Cardiac septum (tissue), 1 donor: ENCODE measurements at places on chromosomes 11 and 22.

DNA sequence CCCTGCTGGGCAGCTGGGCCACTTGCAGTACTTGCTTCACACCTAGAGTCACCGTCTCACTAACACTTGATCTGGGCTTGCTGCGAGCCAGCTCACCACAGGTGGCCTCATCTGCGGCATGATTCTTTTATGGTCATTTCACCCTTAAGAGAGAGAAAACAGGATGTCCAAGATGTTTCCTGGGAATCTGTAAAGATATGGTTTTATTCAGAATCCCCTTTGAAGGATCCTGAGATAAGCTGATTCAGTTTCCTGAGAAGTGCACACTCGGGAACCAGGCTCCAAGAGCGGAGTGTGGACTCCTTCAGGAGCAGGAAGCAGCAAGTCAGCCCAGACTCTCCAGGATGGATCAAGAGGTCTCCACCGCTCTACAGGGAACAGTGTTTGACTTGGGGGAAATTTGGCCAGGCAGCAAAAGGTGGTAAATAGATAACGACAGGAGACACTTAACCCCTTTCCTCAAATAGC is 21.8 kb upstream of the TP53AIP1 start:
- no peak for DNase-seq

DNA sequence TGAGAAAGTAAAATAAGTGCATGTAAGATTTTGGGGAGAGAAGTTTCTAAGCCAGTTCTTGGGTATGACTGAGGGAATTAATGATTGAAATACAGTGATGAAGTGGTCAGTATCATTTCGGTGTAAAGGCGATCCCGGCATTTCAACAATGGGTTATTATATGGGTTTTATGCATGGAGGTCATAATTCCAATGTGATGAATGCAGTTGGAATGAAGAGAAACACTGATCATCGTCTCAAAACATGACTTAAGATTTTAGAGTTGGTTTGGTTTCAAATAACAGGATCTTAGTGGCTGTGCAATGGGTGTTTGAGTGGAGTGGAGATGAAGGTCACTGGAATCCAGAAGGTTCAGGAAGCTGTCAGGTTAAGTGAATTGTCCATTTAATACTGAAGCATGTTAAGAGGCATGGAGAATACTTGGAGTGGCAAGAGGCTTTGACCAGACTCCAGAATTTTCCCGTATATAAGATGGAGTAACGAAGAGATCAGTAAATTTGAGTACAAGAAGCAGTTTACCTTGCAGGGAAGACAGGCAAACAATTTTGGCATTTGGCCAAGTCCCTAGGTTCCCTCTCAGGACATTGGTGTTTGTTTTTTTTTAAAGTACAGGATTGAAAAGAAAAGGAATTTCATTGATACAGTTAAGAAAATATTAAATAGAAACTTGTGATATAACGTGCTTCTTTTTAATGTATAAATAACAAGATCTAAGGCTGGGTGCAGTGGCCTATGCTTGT is 96.4 kb upstream of the BIRC3 start:
- DNase-seq: no peak

GRCh38 chr11:120830085-120830620 is 193.7 kb upstream of the TBCEL start:
- DNase-seq: no peak

DNA sequence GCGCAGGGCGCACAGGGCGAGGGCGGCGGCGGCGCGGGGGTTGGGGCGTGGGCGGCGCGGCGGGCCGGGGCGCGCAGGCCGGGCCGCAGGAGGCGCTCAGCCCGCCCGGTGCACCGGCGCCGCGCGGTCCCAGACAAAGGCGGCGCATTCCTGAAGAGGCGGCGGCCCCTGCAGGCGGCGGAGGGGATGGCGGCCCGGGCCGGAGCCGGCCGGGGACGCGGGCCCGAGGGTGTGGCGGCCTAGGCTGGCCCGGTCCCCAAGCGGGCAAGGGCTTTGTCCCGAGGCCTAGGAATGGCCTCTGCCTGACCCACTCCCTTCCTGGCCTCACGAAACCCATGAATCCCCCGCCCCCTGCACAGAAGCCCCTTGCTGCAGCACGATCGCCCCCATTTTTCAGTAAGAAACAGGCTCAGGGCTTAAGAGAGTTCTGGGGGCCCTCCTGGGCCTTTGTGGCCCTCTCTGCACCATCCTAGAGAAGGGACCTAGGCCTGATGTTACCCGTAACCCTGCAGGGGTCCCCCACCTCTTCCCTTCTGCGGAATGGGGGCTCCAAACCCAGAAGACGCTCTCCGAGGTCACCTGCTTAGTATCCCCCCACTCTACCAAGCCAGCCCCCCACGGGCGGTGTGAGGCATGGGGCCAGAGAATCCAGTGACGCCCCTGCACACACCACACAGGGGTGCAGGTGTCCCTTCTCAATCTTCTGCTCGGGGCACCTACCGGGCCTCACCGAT is at the start of gene RTN4R:
Gene RTN4R (minus strand): TSS at position 40 of the 734 bp plus-strand sequence. CDS start 226 bp downstream, outside the sequence.
- no peak for DNase-seq

GRCh38 chr11:2762031-2762380 is 62.2 kb upstream of the KCNQ1OT1 start:
- DNase-seq: peak; percentile 73

DNA sequence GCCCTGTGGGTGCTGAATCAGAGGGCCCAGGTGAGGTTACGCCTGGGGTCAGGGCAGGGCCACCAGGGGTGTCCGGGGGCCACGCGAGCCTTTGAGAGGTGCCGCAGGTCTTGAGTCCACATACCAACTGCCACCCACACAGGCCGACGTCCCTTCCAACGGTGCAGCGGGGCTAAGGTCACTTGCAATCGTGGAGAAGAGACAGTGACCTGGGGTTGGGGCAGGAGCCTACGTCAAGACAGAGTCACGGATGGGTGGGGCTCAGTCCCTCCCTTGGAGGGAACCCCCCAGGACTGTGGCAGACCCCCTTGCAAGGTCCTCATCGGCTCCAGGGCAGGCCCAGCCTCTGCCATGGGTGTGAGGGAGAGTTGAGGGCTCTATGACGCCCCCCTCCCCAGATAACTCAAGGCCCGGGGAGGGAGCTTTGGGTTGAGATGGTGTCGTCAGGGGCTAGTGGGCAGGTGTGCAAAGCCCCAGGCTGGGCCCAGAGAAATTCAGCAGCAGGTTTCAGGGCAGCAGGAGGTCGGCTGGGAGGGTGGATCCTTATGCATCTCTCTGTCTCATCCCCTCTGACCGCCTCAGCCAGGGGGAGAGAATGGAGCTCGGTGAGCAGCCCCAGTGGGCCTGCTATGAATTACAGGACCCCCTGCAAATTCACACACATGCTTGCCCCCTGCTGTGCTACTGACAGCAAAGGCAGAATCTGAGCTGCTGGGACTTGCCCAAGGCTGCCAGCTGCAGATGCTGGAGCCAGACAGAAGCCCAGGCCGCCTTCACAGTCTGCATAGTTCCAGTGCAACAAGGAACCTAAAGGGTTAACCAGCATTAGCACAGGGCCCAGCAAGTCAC is 60.0 kb downstream of the MYEOV start:
- peak; percentile 53 for DNase-seq

DNA sequence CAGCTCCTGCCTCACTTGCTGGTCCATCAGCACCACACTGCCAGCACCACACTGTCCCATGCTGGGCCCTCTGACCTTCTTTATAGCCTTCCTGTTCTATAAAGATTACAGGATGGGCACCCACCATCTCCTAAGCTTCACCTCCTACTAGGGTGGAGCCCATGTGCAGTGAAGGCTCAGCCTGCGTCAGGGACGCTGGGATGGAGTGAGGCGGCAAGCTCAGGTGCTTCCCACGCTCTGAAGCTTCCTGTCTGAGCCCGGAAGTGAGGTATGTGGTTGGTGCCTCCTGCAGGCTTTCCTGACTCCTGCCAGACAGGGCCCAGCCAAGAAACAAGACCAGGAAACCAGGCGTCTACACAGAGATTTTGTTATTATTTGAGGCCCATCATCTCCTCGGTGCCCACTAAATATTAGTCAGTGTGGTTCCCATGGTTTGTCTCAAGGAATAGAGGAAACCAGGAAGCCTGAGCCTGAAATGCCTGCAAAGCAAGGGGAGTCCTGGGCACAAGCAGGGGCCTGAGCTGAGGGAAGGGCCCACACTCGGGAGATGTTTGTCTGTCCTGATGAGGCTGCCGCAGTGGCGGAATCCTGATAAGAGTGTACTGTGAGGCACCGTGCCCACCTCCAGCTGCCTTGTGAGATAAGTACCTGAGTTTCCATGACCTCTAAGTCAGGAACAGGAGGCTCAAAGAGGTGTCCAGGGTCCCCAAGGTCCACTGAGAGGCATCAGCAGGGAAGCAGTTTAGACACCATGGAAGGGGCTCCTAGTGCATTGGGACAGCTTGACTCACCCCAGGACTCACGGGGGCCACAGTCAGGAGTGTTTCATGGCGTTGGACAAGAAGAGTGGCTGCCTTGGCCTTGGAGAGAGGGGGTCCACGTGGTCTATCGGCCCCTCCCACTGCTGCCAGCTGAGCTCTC is 22.0 kb downstream of the RSPH14 start:
- no peak for DNase-seq

GRCh38 chr11:117877120-117877784 is 794 bp upstream of the FXYD6 start:
- DNase-seq: no peak

DNA sequence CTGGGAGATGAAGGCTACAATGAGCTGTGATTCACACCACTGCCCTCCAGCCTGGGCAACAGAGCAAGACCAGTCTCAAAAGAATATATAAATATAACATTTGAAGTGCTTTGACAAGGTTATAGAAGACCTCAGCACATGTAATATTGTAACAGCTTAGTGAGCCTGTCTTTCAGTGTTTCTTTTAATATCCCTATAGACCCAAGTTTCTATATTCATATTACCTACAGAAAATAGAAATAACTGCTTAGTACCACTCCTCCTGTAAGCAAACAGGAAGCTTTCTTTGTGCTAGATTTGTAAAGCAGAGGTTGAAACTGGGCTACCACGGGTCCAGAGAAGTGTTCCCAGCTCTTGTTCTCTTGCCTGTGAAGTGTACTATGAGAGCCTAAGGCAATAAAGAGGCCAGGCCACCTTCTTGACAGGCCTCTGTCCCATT is 68.2 kb downstream of the PPP2R1B start:
- no peak for DNase-seq

GRCh38 chr11:119371778-119372182 is 9.7 kb downstream of the USP2 start:
- DNase-seq: no peak

DNA sequence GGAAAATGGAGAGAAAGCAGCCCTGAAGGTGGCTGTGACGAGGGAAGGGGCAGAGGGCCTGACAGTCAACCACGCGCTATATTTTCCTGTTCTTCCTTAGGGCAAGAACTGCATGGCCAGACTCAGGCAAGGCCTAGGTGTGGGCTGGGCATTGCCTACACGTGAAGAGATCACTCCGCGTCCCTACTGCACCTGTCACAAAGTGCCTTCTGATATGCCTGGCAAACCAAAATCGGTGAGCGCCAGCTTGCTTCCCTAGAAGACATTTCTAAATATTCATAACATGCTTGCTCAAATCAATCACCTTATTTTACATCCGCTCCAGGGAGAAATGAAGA is 6.3 kb downstream of the TMEM121B start:
- no peak for DNase-seq

DNA sequence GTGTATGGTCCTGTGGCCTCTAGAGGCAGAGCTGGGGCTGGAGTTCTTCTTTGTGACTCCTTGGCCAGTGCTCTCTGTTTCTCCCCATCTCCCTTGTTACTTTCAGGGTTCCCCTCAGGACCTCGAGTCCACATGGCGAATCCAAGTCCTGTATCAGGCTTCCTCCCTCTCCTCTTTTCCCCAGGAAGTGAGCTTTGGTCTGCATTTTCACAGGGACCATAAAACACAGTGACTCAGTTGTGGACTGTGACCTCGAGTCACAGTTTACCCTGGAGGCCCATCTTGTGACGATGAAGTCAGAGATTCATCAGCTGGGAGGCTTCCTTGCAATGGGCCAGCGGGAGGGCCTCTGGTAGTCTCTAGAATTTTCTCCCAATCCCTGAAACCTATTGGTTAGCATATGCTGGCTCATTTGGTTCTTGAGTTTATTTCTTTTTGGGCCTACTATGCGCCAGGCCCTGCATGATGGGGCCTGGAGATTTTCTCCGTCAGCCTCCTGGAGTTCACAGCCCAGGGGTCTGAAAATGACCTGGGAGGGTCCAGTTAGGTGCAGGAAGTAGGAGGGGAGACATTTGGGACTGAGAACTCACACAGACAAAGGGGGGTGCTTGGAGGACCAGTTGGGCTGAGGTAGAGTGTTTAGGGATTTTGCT is 100.8 kb downstream of the KIAA1671 start:
- no peak for DNase-seq
